Heart right ventricle (tissue), 16 donors: ENCODE measurements at places on chromosomes 12 and 14. TPM values are rescaled to one million over a fixed set of nuclear protein-coding genes. Genes with fewer than 3 reads are reported as not detected.
A peak's percentile ranks its signal among the peaks of the same experiment; 100 is the strongest.

DNA sequence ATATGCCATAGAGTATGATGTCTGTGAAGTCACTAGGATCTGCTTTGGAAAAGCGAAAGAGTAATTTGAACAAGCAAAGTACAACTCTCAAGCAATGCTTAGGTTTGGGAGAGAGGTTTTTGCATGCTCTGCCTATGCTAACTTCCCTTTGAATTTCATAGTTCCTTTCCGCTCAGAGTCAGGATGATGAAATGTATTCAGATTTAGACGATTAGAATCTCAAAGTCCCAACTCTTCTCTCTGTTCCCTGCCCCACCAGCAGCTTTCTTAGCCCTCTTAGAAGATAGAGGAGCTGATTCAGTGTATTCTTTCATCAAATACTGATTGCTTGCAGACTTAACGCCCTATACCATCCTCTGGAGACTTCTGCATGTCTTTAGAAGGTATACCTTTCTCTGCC is 11.5 kb downstream of the RAB5B start:
- no peaks in the 10 kb centered on the region for H3K27me3 ChIP-seq
- no peak for DNase-seq
- H3K27ac ChIP-seq: no peak overlapping the region
- no peak overlapping the region for H3K4me3 ChIP-seq

DNA sequence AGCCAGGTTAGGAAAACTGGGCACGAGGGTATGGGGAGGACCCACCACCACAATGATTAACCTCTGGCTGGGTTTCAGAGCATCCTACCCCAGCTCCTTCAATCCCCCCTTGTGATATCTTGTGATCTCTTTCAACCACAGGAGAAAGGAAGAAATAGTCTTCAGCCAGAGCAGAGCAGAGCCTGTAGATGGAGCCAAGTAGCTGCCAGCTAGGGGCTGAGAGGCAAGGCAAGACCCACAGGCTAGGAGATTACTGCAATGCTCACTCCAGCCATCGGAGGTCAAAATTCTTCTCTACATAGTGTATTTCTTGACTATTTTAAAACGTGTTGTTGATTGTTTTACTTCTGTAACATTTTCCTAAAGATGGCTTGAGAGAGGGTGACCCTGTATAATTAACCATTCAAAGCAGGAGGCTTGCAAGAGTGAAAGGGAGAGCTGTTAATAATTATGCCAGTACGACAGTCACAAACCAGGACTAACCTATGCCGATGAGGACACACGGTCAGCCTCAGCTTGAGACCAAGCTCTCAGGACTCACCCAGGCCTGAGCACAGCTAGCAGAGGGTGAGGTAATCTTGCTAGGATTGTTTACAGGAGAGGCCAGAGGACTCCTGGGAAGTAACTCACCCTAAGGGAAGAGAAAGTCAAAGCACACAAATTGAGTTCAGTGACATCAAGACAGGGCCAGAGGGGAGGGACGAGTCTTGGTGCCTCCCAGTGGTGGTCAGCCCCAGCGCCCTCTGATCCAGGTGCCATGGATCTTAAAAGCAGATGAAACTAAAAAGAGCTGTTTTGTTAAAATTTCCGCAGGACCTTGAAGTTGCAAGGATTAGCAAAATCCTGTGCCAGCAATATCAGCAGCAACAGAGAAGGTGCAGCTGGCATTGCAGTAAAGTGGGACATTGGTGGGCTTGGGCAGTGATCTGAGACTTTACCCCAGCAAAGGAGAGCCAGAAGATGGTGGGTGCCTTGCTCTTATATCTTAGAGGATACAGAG is 29.8 kb upstream of the CDKN3 start:
- H3K27ac ChIP-seq: peak overlapping the region; percentile 84
- H3K4me3 ChIP-seq: no peak overlapping the region
- no peaks in the 10 kb centered on the region for H3K27me3 ChIP-seq
- H3K4me1 ChIP-seq: peaks cover 37% of the 10 kb centered on the region
- DNase-seq: no peak

GRCh38 chr12:95185854-95186253 is 31.4 kb downstream of the FGD6 start:
- H3K36me3 ChIP-seq: no peaks in the 10 kb centered on the region
- no peaks in the 10 kb centered on the region for H3K27me3 ChIP-seq
- H3K4me3 ChIP-seq: no peak overlapping the region

- no peaks in the 10 kb centered on the region for H3K4me1 ChIP-seq
- H3K36me3 ChIP-seq: peaks cover 10% of the 10 kb centered on the region
- no peaks in the 10 kb centered on the region for H3K27me3 ChIP-seq
- no peak for DNase-seq
Measured at GRCh38 chr12:113852695-113853490, 113.2 kb downstream of the RBM19 start.

DNA sequence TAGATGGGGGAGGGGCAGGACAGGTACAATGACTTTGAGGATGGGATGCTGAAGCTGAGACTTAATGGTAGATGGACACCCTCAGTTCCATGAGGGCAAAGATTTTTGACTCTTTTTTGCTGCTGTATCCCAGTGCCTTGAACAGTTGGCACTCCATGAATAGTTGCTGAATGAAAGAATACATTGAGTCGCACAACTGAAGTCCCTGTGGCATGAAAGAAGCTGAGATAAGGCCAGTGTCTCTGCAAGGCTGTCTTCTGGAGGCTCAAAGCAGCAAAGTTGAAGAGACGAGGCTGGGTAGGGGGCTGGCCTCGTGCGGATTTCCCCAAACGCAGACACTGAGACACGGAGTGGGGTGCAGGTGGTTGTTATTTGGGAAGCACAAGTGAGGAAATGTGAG is 179.3 kb downstream of the ADCK1 start:
- no peaks in the 10 kb centered on the region for H3K36me3 ChIP-seq
- H3K4me1 ChIP-seq: peaks cover 5% of the 10 kb centered on the region
- no peak overlapping the region for H3K4me3 ChIP-seq
- no peak overlapping the region for H3K27ac ChIP-seq
- DNase-seq: no peak

DNA sequence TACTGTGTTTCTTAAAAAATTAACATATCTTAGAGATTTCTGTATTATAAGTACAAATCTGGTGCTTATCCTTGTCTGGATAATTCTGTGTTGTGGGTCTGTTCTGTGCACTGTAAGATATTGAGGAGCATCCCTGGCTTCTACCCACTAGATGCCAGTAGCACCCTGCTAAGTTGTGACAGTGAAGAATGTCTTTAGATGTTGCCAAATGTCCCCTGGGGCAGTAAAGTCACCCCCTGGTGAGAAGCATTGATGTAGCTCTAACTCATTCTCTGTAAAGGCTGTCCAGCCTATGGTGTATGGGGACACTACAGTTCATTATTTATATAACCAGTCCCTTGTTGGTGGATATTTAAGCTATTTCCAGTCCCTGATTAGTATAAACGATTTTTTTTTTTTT is 31.4 kb downstream of the MAP1LC3B2 start:
- no peak overlapping the region for H3K27ac ChIP-seq
- H3K4me3 ChIP-seq: no peak overlapping the region
- no peak for DNase-seq
- H3K27me3 ChIP-seq: no peaks in the 10 kb centered on the region
- peaks cover 18% of the 10 kb centered on the region for H3K4me1 ChIP-seq
- no peaks in the 10 kb centered on the region for H3K36me3 ChIP-seq

DNA sequence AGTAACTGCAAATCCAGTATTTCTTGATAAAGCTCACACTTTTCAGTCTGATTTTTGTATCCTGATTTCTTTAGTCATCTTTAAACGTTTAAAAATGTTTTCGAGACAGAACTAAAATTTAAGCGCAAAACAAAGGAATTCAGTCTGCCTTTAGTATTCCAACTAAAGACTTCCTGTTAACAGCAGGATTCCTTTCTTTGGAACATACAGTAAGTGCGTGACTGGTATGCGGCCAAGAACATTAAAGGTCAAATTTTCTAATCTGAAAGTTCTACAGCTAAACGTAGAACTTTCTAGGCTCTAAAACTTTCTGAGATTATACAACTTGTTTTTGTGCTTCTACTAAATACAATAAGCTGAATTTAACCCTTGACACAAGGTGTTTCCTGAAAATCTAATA is 9.9 kb downstream of the SAV1 start:
- H3K27me3 ChIP-seq: no peaks in the 10 kb centered on the region
- H3K36me3 ChIP-seq: peaks cover 7% of the 10 kb centered on the region
- H3K27ac ChIP-seq: peak overlapping the region; percentile 56
- no peak for DNase-seq
- no peak overlapping the region for H3K4me3 ChIP-seq

- no peaks in the 10 kb centered on the region for H3K27me3 ChIP-seq
- H3K36me3 ChIP-seq: no peaks in the 10 kb centered on the region
- peaks cover 7% of the 10 kb centered on the region for H3K4me1 ChIP-seq
- H3K4me3 ChIP-seq: no peak overlapping the region
- no peak overlapping the region for H3K27ac ChIP-seq
- DNase-seq: no peak
Measured at GRCh38 chr14:91570021-91570420, 59.9 kb upstream of the PPP4R3A start.

GRCh38 chr12:49537752-49538509 is 899 bp upstream of the KCNH3 start:
- peaks cover 45% of the 10 kb centered on the region for H3K27me3 ChIP-seq
- no peak overlapping the region for H3K27ac ChIP-seq
- H3K4me3 ChIP-seq: peak overlapping the region; percentile 39
- no peaks in the 10 kb centered on the region for H3K36me3 ChIP-seq
- peaks cover 17% of the 10 kb centered on the region for H3K4me1 ChIP-seq
- DNase-seq: no peak

GRCh38 chr14:88327497-88327896 is 4.4 kb upstream of the KCNK10 start:
- H3K4me3 ChIP-seq: no peak overlapping the region
- H3K27me3 ChIP-seq: peaks cover 68% of the 10 kb centered on the region
- H3K36me3 ChIP-seq: no peaks in the 10 kb centered on the region
- no peak overlapping the region for H3K27ac ChIP-seq
- H3K4me1 ChIP-seq: peaks cover 3% of the 10 kb centered on the region

GRCh38 chr12:92961949-92962348 is 32.9 kb upstream of the EEA1 start:
- no peaks in the 10 kb centered on the region for H3K36me3 ChIP-seq
- no peaks in the 10 kb centered on the region for H3K4me1 ChIP-seq
- no peak overlapping the region for H3K27ac ChIP-seq
- H3K27me3 ChIP-seq: no peaks in the 10 kb centered on the region

- H3K27me3 ChIP-seq: no peaks in the 10 kb centered on the region
- H3K4me3 ChIP-seq: peak overlapping the region; percentile 89
- H3K4me1 ChIP-seq: peaks cover 30% of the 10 kb centered on the region
- no peak for DNase-seq
- no peaks in the 10 kb centered on the region for H3K36me3 ChIP-seq
- peak overlapping the region; percentile 93 for H3K27ac ChIP-seq
Measured at GRCh38 chr12:107091381-107091780, 2.0 kb downstream of the CRY1 start.

- no peaks in the 10 kb centered on the region for H3K36me3 ChIP-seq
- no peaks in the 10 kb centered on the region for H3K4me1 ChIP-seq
- no peak for DNase-seq
- no peak overlapping the region for H3K27ac ChIP-seq
- peaks cover 81% of the 10 kb centered on the region for H3K27me3 ChIP-seq
Measured at GRCh38 chr14:56821177-56821576, 10.9 kb upstream of the OTX2 start.

GRCh38 chr12:124730455-124730932 is 133.2 kb downstream of the SCARB1 start:
- peak overlapping the region; percentile 62 for H3K27ac ChIP-seq
- peaks cover 24% of the 10 kb centered on the region for H3K4me1 ChIP-seq
- no peaks in the 10 kb centered on the region for H3K27me3 ChIP-seq
- DNase-seq: peak; percentile 59
- no peaks in the 10 kb centered on the region for H3K36me3 ChIP-seq
- no peak overlapping the region for H3K4me3 ChIP-seq

- DNase-seq: no peak
- H3K27ac ChIP-seq: no peak overlapping the region
- peaks cover 18% of the 10 kb centered on the region for H3K36me3 ChIP-seq
- H3K27me3 ChIP-seq: no peaks in the 10 kb centered on the region
- peaks cover 9% of the 10 kb centered on the region for H3K4me1 ChIP-seq
Measured at GRCh38 chr12:111993292-111994150, 19.4 kb downstream of the TMEM116 start.

DNA sequence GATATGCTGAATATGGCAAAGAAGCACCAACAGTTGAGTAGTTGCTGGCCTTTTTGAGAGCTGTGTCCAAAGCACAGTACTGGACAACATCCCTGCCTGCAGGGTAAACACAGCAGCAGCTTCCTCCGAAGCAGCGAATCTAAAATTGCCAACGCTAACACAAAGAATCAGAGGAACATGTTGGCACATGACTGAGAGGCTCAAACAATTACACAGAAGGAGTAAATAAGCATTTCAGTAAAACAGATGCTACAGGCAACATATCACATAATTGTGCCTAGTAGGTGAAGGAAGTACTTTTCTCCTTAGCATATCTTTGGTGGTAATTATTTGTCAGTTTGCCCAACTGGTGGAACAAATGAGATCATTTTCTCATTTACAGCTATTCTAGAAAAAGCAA is 52.1 kb downstream of the KICS2 start:
- H3K27me3 ChIP-seq: no peaks in the 10 kb centered on the region
- no peaks in the 10 kb centered on the region for H3K36me3 ChIP-seq
- H3K27ac ChIP-seq: no peak overlapping the region

- no peaks in the 10 kb centered on the region for H3K27me3 ChIP-seq
- no peak overlapping the region for H3K4me3 ChIP-seq
- no peaks in the 10 kb centered on the region for H3K4me1 ChIP-seq
Measured at GRCh38 chr12:53193985-53194716, 12.9 kb downstream of the ITGB7 start.

DNA sequence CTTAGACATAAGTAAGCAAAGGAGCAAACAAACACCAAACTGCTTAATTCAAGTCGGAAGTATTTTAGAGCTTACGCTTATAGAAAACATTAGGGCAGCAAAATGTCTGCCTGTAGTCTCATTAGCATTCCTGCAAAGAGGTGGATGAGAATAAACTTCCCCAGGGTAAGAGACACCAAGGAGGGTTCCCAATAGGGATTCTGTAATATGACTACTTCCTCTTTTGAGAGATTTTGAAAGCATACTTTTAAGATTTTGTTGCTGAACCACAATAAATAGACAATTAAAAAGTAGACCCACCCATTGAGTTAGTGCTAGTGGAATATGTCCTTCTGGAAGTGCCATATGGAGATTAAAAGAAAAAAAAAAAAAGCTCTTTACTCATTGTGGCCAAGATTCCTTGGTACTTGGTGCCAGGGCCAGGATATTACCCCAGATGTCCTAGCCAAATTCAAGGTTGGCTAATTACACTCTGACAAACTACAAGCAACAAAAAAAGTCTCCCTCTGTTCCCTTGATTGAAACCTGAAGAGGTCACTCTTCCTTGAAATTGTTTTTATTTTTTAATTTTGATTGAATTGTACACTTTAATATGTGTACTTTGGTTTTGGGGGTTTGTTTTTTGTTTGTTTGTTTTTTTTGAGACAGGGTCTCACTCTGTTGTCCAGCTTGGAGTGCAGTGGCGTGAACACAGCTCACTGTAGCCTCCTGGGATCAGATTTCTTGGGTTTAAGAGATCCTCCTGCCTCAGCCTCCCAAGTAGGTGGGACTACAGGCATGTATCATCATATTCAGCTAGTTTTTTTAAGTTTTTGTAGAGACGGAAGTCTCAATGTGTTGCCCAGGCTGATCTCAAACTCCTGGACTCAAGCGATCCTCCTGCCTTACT is 8.7 kb downstream of the CLIP1 start:
- peaks cover 13% of the 10 kb centered on the region for H3K36me3 ChIP-seq
- H3K27me3 ChIP-seq: no peaks in the 10 kb centered on the region
- DNase-seq: no peak
- peaks cover 13% of the 10 kb centered on the region for H3K4me1 ChIP-seq

SRRM4 gene
- total RNA-seq: 0.15 TPM

FGF23 gene
- total RNA-seq: not detected

MYH6 gene
- 105 TPM for total RNA-seq

GLS2 gene
- 0.34 TPM for total RNA-seq

RASSF9 gene
- 12.8 TPM for total RNA-seq

NTN4 gene
- total RNA-seq: 66.7 TPM

OTX2 gene
- total RNA-seq: not detected

TIMM9 gene
- 34.4 TPM for total RNA-seq

CORO1C gene
- total RNA-seq: 57.5 TPM
